ENCODE measurements at places on chromosomes 13 and 19.

DNA sequence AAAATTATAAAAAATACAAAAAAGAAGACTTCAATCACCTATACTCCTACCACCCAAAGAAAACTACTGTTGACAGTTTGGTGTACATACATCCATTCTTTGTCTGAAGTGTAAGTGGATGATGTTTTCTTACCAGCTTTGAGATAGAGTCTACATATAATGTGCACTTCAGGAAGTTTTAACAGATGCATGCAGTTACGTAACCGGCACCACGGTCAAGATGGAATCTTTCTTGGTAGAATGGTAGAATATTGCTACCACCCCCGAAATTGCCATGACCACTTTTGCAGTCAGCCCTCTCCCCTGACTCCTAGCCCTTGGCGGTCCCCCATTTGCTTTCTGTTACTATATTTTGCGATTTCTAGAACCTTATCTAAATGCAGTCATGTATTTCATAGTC is 1.4 kb downstream of the CUL4A start:
- DNase-seq, result no peak

DNA sequence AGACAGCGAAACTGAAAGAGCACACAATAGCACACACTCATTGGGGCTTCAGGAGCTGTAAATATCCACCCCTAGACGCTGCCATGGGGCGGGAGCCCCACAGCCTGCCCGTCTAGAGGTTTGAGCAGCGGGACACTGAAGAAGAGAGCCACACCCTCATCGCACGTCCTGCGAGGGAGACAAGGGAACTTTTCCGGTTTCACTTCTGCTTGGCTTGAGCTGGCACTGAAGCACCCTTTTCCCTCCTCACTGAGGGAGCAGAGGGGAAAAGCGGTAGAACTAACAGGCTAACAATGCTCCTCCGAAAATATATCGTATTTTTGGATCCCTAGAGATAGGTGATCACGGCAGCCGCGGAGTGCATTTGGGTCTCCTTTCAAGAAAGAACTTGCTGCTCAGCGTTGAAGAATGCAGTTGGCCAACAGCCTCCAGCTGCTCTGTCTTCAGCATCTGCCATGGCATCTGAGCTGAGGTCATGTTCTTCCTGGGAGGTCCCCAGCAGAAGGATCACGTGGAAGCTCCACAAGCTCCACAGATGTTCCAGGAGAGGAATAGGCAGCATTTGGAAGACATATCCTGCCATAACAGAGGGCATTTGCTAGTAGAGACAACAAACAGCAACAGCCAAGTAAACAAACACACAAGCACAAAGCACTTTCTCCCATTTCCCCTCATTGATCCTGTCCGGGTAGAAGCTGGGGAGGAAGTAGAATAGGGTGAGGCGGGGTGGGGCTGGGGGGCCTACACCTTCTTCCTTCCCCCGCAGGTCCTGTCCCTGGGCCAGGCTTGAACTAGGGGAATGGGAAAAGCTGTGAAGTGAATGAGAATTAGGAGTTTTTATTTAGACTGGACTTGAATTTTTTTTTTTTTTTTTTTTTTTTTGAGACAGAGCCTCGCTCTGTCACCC is 44.8 kb upstream of the ALOX5AP start:
- DNase-seq, result no peak

GRCh38 chr13:27673911-27674310 is 52.2 kb downstream of the POLR1D start:
- DNase-seq, result no peak

GRCh38 chr13:26517936-26518335 is 39.5 kb upstream of the WASF3 start:
- peak; percentile 84 for DNase-seq

- no peak for DNase-seq
These were observed 28.9 kb upstream of the KPNA3 start for GRCh38 chr13:49821216-49822009.

DNA sequence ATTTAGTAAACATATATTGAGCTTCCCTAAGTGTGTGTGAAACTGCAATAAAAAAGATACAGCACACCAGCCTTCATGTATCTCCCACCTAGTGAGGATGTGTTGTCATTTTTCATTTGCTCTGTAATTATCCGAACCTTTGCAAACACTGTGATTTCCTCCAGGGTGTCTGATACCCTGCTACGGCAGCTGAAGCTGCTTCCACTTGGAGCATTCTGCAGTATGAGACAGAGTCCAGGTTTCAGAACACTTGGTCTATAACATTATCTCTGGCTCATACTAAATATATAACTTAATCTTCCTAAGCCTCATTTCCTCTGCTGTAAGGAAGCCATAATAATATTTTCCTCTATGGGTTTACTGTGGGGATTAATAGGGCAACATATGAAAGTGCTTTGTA is 1338.1 kb upstream of the SLC10A2 start:
- no peak for DNase-seq

GRCh38 chr13:48890391-48890790 is 85.3 kb upstream of the FNDC3A start:
- no peak for DNase-seq

DNA sequence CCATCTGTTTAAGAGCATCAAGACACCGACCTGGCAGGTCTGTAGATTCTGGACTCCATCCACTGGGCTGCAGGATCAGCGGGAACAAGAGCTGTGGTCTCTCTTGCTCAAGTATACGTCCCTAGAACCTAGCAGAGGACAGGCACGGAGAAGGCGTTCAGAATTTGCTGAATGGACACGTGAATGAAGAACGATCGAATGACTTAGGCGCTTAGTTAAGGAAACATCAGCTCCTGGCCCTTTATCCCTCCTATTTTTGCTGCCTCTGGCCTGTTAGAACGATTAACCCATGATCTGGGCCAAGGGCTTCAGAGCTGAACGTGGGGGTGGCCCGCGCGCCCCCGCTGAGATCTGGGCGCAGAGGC is 953 bp downstream of the DZIP1 start:
- DNase-seq, result peak; percentile 72

DNA sequence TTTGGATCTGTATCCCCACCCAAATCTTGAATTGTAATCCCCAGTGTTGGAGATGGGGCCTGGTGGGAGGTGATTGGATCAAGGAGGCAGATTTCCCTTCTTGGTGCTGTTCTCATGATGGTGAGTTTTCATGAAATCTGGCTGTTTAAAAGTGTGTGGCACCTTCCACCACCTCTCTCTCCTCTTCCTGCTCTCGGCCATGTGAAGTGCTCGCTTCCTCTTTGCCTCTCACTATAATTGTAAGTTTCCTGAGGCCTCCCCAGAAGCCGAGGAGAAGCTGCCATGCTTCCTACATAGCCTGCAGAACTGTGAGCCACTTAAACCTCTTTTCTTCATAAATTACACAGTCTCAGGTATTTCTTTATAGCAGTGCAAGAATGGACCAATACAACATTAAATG is 15.7 kb downstream of the COMMD6 start:
- no peak for DNase-seq

GRCh38 chr19:46211201-46211881 is 18.2 kb upstream of the IGFL1 start:
- DNase-seq, result no peak

DNA sequence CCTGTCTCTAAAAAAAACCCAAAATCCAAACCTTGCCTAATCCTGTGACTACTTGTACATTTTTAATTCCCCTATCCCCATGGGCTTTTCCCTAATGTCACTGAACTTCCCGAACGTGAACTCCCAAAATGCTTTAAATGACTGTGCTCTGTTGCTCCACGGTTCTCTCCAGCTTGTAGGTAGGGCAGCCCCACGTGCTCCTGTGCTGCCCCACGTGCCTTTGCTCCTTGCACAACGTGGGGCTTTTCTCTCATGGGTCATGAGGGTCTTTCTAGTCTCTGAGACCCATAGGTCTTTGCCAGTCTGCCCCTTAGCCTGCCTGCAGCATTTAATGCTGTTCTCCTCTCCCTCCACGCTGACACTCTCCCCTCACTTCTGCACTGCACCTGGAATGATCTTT is 122.0 kb downstream of the SHISA2 start:
- DNase-seq, result no peak

DNA sequence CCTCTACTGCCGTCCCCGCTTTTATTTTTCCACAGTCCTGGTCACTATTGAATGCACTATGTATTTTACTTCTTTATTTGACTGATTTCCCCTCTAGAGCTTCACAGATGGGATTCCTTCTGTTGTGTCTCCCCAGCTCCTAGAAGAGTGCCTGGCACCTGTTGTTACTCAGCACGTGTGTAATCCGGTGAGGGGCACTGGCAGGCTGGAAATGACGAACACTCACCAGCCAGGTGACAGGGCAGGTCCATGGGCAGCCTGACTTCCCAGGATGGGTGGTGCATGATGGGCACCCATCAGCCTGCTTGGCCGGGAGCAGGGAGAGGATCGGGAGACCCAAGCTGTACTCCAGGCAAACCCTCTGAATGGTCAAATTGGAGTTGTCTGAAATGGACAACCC is 67.2 kb downstream of the CEBPG start:
- DNase-seq, result no peak

DNA sequence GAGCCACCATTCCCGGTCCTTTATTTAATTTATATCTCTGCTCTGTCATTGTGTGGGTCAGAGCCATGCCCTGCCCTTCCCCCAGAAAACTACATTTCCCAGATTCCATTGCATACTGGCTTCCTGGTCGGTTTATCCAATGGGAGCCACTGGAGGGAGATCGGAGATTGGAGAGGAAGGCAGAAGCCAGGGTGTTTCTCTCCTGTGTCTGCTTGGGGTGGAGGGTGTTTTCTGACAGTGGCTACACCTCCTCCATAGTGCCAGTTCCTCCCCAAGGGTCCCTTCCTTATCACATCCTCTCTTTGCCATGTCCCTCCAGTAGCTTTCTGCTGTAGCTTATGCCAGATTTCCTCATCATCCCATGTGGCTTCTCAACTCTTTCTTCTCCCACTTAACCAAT is 19.0 kb downstream of the OLFM2 start:
- DNase-seq, result peak; percentile 75

GRCh38 chr19:5541456-5541855 is 26.3 kb downstream of the TINCR start:
- no peak for DNase-seq

GRCh38 chr13:43492745-43493144 is 294.0 kb downstream of the ENOX1 start:
- no peak for DNase-seq

GRCh38 chr19:38190061-38190460 is 34.0 kb downstream of the DPF1 start:
- DNase-seq, result no peak

DNA sequence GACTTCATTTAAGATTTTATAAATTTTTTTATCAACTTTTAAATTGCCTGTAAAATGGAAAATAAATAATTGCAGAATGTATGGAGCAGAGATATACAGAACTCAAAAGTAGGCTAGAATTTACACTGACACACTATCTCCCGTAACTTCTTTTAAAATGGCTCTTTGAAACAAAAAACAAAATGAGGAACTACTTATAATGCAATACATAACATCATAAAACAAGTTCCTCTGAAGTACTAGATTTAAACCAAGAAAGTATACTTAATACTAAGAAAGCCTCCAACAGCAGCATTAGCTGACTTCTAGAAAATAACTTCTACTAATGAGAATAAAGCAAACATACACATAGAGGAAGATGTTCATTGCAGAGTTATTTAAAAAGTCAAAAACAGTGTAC is 17.0 kb downstream of the RBM26 start:
- DNase-seq, result no peak

- no peak for DNase-seq
These were observed 34.6 kb upstream of the SLC46A3 start for GRCh38 chr13:28753208-28753892.

DNA sequence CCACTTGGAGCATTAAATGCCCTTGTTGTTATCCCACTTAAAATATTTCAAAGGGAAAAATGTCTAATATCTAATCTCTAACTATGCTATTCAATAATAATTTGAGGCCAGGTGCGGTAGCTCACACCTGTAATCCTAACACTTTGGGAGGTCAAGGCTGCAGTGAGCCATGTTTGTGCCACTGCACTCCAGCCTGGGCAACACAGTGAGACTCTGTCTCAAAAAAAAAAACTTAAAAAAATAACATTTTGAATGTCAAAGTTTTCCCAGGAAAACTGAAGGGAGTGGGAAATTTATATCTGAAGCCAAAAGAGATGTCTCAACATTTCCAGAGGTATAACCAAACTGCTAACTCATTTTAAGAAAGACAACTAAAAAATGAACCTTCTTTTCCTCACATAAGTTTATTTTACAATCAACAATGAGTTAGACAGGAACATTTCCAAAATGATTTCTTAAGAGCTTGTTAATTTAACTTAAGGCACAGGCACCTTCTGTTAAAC is 47.9 kb downstream of the CAB39L start:
- no peak for DNase-seq

GRCh38 chr19:51514866-51515481 is 13.4 kb upstream of the SIGLEC12 start:
- peak; percentile 65 for DNase-seq

DNA sequence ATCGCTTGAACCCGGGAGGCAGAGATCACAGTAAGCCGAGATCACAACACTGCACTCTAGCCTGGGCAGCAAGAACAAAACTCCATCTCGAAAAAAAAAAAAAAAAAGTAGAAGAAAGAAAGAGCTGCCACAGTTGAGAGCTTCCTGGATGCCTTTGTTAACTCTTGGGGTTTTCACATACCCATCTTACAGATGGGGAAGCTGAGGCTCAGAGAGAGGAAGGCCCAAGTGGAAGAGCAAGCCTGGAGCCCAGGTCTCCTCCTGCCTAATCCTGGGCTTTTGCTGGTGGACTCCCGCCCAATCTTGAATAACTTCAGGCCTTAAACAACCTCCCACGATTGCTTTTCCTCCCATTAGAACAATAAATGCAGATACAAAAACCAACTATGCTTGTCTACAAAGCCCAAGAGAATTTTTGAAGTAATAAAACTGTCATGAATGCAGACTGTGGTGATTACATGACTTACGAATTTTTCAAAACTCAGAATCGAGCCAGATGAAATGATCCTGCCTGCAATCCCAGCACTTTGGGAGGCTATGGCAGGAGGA is 41.7 kb downstream of the LTBP4 start:
- DNase-seq, result no peak

- DNase-seq, result peak; percentile 75
These were observed 57.3 kb upstream of the TPM4 start for GRCh38 chr19:16018801-16019551.

- no peak for DNase-seq
These were observed 84.0 kb upstream of the LSM14A start for GRCh38 chr19:34088292-34088691.

DNA sequence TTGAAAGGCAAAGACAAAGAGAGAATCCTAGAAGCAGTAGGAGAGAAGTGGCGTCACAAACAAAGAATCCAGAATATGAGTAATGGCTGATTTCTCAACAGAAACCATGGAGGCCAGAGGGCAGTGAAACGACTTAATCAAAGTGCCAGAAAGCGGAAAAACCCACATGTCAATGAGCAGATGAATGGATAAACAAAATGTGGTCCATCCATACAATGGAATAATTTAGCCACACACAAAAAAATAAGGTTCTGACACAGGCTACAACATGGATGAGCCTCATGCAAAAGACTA is 52.2 kb upstream of the RANBP3 start:
- DNase-seq, result no peak

DNA sequence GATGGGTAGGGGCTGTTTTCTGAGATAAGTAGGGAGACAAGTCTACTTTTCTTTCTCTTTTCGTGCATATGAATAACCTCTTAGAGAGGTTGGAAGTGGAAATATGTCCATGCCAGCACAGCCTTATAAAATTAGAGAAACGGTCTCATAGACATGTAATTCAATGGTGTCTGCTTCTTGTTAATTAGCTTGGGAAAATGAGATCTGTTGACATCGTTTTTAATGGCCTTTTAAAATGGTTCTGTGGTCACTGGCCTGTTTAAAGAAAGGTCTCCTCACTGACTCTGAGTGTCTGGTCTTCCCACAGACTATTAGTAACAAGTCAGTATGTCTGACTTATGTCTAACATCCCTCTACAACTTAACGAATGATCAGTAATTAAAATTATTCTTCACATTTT is 487.1 kb downstream of the SLITRK6 start:
- peak; percentile 13 for DNase-seq

- no peak for DNase-seq
These were observed 372.0 kb downstream of the EFNB2 start for GRCh38 chr13:106163426-106163825.

Measured in G401 (cell line).